ENCODE measurements at places on chromosomes 6 and 20.

- no peak for DNase-seq
Measured at GRCh38 chr20:29319725-29320124, 1937.7 kb upstream of the DEFB115 start.

DNA sequence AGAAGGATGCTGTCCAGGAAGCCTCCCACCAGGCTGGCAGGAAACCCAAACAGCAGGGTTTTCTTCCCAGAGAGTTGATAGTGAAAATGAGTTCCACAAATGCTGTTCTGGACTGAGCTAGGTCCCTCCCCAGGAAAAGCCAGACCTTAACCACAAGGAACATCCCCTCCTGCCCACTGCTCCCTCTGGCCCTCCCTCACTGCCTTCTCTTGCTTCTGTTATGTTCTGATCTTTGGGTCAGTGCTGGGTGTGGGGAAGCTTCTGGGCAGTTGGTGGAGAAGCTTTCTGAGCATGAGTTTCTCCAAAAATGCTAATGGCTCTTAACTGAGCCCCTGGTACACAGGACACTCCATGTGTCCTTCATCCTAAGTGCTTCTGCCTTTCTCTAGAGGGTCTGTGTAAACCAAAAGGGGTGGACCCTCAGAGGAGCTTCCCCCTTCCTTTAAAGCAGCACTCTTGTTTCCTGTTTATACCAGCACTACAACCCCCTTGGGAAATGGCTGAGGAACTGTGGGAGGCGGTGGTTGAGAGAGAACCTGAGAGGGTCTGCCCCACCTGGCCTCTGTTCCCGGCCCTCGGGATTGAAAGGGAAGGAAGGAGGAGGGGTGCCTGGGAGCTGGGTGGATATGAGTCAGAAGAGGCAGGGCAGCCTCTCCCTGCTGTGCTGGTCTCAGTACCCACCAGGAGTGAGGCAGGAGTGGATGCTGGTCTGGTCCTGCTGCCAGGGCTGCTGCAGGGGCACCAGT is 42.0 kb downstream of the CDS2 start:
- DNase-seq = no peak

GRCh38 chr20:62993856-62994494 is 12.8 kb downstream of the BHLHE23 start:
- no peak for DNase-seq

DNA sequence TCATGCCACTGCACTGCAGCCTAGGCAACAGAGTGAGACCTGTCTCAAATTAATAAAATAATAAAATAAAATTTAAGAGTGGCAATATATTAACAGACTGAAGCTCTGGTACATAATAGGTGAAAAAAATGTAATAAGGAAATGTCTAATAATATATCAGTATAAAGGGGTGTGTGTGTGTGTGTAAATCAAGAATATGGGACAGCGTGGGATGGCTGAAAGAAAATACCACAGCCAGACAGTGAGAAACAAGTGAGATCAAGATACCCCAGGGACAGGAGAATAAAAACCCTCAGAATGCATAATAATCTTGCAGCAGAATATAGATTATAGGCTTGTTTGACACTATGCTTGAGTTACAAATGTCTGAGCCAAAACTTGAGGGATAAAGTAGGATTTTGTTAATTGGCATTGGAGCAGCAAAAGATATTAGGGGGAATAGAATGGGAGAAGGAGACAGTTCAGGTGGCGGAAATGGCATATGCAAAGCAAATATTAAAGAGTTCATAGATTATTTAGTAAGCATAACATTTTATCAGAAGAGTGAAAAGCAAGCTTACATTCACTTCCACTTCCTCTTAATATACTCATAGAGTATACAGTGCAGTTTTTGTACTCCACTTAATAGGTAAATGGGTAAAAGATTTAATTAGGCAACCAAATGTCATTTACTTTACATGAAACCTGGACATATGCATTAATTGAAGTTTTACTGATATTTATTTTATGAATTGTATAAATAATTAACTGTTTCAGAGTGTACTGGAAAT is 398.5 kb upstream of the GJE1 start:
- no peak for DNase-seq

- no peak for DNase-seq
Measured at GRCh38 chr20:20786428-20786827, 74.0 kb upstream of the RALGAPA2 start.

- no peak for DNase-seq
Measured at GRCh38 chr20:35275741-35276251, 2.1 kb downstream of the MMP24OS start.

DNA sequence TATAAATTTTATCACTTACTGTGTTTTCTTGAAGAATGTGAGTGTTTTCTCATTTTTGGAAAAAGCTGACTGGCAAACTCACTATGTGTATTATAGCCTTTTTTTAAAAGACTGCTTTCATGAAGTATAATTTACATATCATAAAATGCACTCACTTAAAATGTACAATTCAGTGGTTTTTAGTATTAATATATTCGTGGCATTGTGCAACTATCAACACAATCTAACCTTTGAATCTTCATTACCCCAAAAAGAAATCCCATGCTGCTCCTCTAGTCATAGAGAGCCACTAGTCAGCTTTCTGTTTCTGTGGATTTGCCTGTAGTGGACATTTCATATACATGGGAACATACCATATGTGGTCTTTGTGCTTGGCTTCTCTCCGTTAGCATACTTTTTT is 143.8 kb downstream of the PLCB4 start:
- DNase-seq = no peak

- no peak for DNase-seq
Measured at GRCh38 chr6:137973201-137973600, 106.1 kb downstream of the TNFAIP3 start.

GRCh38 chr6:11363881-11364576 is 131.6 kb upstream of the NEDD9 start:
- peak; percentile 38 for DNase-seq

GRCh38 chr6:47242483-47243386 is 67.0 kb downstream of the TNFRSF21 start:
- DNase-seq = no peak

DNA sequence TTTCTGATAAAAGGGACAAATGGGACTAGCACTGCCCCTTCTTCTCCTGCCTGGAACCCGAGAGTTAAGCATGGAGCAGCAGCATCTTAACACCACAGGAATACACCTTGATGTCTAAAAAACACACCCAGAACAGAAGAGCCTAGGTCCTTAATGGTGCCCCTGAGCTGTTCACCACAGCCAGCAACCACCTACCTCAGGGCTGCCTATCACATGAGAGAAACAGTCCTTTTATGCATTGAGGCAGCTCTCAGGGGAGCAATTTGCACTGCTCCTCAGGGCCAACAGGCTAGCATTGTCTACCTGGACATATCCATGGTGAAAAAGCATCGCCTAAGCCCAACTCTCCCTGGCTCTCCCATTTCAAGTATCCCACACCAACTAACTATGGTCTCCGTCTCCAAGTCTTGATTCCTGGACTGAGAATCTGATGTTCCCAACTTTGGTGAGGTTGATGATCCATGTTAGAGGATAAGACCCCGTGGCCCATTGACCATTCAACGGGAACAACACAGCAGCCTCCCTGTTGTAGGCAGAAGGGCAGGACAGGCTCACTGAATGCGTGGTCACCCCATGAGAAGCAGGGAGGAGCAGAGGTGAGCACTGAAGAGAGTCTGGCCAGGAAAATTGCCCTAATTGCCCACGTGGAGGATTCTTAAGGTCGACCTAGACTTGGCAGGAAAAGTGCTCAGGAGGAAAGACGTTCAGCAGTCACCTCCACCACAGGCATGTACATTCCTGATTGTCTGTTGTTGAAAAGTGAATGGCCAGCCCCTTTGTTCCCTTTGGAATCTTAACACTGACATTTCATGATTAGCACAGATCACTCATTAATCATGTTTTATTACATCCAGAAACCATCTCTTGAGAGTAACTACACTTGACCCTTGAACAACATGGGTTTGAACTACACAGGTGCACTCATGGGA is 4.2 kb upstream of the APMAP start:
- no peak for DNase-seq

- DNase-seq = no peak
Measured at GRCh38 chr6:82045965-82046756, 201.4 kb downstream of the IBTK start.

- no peak for DNase-seq
Measured at GRCh38 chr20:23879811-23880374, 345 bp upstream of the CST5 start.

DNA sequence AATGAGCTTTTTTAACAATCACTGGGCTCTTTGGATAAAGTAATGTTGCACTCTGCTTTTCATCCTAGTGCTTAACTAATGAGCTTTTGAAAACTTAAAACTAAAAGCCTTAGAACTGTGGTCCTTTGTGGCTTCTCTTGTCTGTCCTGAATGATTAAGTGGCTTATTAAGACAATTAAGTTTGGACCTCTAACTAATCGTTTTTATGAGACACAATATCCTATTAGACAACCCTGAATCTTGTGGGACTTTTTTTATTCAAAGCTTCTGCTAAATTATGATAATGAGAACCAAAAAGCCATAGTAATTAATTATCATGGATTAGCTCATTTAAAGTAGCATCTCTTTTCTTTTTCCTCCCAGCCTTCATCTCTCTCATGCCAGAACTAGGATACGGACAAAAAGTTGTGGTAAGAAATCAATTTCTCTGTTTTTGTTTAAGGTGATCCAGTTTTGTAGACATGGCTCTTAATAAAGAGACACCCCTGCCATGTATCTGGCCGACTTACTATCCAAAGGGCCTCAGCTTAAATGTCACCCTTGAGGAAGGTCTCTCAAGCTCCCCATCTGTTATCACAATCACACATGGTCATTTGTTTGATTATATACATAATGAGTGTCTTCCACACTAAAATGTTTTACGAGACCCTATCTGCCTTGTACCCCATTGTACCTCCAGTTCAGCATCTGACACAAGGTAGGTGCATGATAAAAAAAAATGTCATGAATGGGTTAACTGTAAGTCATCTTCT is 384.4 kb upstream of the IRAK1BP1 start:
- no peak for DNase-seq
